ENCODE measurements at places on chromosomes 3 and 15.
A peak's percentile ranks its signal among the peaks of the same experiment; 100 is the strongest.

- DNase-seq = peak; percentile 13
Observed at GRCh38 chr3:87625876-87626275, 349.5 kb upstream of the POU1F1 start.

DNA sequence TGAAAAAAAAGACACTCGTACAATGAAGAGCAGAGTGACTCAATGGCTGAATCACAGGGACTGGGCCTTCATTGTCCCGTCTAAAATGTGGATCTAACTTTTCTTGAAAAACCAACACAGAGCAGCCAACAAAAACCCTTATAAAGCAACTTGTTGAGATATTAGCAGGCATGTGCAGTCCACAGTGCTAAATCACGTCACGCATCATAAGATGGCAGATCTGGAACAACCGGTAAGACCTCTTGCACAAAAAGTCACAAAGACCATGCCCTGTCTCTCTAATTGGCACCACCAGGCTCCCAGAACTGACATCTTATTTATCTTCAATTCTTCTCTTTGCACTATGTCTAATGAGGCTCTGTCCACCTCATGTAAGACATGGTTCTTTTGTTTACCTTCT is 177.0 kb downstream of the MAGI1 start:
- no peak for DNase-seq

- DNase-seq = peak; percentile 40
Observed at GRCh38 chr3:146715170-146715569, 110.0 kb upstream of the PLSCR5 start.

DNA sequence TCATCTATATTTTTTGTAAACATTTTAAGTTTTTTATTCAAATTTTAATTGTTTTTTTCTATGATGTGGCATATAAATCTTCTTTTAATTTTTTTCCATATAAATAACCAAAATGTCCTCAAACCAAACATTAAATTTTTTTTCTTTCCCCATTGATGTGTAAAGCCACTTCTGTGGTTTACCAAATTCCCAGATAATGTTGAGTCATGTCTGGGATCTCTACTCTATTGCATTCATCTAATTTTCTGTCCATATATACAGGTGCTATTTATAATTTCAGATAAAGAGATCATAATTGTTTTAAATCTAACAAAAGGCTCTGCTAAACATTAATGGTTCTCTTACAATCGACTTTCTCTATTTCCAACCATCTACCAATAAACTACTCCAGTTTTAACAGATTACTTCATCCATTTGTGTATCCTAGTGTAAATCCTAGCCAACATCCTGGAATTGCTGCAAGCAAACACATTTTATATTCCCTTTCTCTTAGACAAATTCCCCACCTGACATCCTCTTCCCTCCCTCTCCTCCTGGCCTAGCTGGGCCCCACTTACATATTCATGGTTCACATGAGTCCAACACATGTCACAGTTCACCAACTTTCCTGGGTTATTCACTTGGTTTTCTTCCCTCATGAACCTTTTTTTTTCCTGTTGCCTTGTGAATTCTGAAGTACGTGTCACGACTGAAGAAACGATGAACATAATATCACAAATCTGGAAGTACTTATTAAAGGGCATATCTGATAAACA is 368.0 kb upstream of the AGTR1 start:
- peak; percentile 58 for DNase-seq

- DNase-seq = no peak
Observed at GRCh38 chr3:6753536-6753935, 107.4 kb upstream of the GRM7 start.

DNA sequence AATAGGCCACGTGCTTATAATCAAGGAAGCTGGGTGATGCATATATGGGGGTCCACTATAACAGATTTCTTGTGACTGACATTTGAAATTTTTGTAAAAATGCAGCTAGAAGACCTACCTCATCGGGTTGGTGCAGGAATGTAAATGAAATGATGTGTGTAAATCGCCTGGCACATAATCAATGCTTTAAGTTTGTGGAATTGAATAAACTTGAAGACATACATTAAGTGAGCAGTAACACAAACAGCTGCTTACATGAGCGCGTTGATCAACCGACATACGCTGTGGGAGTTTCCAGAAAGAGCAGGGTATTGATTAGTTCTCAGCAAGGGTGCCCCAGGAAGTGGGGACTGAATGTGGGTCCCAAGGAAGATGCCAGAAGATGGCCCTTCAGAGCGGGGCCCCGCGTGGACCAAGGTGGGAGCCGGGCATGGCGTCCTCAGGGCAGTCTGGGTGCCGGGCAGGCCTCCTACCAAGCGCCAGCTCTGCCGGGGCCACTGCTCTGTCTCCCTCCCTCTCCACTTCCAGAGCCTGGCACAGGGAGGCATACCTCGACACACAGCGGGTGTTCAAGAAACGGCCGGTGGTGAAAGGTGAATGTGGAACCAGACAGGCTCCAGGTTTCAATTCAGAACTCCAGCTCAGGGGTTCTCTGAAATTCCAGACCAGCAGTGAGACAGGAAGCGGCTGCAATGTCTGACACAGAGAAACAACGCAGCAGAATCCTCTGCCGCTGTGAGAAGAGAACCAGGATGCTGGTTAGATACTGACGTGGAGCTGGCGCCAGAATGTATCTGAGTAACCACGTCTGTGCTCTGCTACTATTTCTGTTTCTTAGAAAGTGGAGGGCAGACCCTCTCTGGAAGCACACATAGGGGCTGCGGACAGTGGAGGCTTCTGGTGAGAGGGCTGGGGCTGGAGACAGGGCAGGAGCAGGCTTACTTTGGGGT is 12.6 kb downstream of the BFSP2 start:
- DNase-seq = no peak

- DNase-seq = peak; percentile 11
Observed at GRCh38 chr15:73799466-73799865, 46.3 kb upstream of the INSYN1 start.

- no peak for DNase-seq
Observed at GRCh38 chr3:74268753-74269152, 345.7 kb downstream of the CNTN3 start.

GRCh38 chr3:112199622-112200316 is 66.7 kb upstream of the GCSAM start:
- DNase-seq = peak; percentile 33

GRCh38 chr3:150861851-150862250 is 43.4 kb downstream of the MINDY4B start:
- no peak for DNase-seq
